ENCODE measurements at places on chromosomes 16 and 17.

DNA sequence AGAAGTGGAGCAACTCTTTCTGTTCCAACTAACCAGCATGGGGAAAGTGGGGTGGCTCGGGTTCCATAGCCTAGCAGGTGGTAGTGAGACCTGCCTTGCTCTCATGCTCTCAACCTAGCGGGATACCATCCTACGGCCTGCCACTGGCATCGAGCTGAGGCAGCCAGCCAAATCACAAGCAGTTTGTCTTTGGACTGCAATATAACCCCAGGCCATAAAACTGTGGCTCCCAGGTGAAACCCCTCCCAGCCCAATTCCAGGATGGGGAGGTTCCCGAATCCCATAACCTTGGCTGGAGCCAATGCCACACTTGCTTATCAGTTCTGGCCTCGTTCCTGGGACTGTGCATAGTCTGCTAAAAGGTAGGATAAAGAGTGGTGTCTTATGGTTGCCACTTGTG lies 155.8 kb upstream of the NETO2 start:
- no peak for DNase-seq

DNA sequence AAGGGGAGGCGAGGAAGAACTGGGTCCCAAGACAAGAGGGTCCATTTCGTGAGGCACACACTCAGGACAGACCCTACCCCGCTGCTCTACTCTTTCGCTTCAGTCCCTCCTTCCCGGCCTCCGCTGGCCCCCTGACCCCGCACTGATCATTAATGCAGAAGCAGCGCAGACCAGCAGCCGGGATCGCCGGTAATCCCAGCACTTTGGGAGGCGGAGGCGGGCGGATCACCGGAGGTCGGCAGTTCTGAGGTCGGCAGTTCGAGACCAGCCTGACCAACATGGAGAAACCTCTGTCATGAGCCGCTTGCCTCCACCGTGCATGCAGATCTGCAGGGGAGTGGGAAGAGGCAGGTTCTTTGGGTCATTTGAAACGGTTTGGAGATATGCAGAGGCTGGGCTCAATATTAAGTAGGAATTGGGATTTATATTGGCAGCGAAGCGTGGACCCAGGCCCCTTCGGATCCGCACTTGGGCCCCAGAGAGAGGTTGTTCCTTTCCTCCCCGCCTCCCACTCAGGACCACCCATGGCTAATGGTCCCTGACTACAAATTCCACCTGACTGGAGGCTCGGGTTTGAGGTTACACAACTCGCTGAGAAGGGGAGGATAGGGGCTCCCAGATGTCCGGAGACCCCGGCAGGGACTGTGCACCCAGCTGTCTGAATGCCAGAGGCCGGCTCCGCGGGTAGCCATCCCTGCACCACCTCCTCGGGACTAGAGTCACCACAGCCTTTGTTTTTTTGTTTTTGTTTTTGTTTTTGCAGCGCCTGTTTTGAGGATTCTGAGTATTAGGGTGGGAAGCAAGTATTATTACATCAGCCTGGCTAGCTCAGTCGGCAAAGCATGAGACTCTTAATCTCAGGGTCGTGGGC lies 23.6 kb upstream of the OR1F1 start:
- DNase-seq, result no peak

DNA sequence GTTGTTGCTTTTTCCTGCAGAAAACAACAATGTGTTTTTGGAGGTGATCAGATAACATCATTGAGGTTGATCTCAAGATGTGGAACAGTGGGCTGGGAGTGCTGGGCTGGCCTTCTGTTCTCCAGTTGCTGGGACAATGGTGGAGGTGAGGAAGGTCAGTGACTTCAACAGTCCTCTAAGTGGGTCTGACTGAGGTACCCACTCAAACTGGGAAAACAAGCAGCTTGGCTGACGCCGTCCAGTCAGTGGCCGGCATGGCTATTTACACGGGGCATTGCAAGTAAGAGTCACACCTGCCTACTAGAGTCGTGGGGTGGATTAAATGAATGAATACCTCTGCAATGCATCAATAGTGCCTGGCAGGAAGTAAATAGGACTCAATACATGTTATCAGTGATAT lies 386.7 kb upstream of the ZFHX3 start:
- DNase-seq, result no peak

DNA sequence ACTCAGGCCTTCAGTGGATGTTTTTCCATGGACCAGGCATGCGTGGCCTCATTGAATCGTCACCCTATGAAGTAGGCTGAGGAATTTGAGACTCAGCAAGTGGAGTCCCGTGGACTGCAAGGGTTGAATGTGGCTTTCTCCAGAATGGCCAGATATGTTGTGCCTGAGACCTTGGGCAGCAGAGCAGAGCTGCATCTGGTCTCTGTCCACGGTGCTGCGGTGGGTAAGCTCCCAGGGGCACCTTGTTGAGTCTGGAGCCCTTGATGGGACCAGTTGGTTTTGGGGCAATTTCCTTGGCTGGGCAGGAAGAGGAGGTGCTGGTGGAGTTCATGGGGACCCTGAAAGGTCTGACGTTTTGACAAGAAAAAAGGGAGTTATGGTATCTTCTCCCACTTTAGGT lies 368.1 kb upstream of the EEF2KMT start:
- DNase-seq, result no peak

DNA sequence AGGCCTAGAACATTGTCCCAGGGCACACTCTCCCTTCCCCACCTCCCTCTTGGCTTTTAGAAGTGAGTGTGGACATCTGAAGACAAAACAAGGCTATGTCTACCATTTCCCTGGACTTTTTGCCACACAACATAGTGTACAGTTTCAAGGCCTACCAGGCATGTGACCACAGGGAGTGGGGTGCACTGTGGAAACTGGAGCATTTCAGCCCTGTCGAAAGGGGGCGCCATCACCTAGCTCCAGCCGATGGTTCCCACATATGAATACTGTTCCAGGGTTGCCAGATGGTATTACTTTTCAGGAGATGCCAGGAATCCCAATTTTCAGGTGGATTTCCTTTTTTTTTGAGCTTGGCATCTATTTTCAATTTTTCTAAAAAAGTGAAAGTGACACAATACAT lies 140.7 kb downstream of the KATNIP start:
- DNase-seq, result no peak

DNA sequence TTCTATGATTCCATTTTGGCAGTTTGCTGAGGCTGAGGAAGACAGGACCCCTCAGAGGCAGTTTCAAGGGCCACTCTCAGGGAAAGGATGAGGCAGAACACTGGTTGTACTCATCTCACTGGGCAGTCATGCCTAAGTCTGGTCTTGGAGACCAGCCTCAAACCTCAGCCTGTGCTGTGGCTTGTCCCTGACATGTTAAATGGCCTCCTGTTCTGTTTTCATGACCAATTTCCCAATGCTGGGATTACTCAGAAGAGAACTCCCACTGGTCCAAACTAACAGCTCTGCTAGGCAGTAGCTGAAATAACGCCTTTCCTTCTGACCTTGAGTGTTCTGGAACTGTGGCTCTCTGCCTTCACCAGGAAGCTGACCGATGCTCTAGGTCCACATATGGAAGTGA lies 8.4 kb upstream of the SPDYE4 start:
- DNase-seq, result no peak

GRCh38 chr17:55198690-55199370 lies 65.9 kb upstream of the HLF start:
- DNase-seq, result no peak

GRCh38 chr17:72187556-72187955 lies 66.7 kb downstream of the SOX9 start:
- DNase-seq, result no peak

- DNase-seq, result no peak
Observed at GRCh38 chr17:72204742-72205141, 83.9 kb downstream of the SOX9 start.

GRCh38 chr16:86142801-86143236 lies 243.9 kb downstream of the IRF8 start:
- no peak for DNase-seq

- DNase-seq, result no peak
Observed at GRCh38 chr17:31391496-31391949, at the start of gene RAB11FIP4. TSS of gene RAB11FIP4 (plus strand) at chr17:31391675. CDS start at chr17:31391853, 178 bp downstream.

DNA sequence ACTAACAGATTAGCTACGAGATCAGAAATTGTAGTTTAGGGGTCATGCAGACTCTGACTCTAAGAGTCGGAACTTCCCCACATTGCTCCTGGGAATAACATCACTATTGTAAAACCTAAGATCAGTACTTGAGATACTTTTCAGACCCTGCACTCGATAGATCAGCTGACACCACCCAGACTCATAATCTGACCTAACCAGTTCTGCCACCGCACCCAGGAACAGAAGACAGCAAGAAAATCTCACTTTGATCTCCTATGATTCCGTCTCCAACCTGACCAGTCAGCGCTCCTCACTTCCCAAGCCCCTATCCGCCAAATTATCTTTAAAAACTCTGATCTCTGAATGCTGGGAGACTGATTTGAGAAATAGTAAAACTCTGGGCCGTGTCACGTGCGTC lies 27.2 kb upstream of the ASGR2 start:
- DNase-seq, result no peak

GRCh38 chr17:74045608-74046280 lies 157.7 kb upstream of the RPL38 start:
- DNase-seq, result no peak

GRCh38 chr16:28069971-28070794 lies 6.7 kb upstream of the GSG1L start:
- DNase-seq, result no peak

DNA sequence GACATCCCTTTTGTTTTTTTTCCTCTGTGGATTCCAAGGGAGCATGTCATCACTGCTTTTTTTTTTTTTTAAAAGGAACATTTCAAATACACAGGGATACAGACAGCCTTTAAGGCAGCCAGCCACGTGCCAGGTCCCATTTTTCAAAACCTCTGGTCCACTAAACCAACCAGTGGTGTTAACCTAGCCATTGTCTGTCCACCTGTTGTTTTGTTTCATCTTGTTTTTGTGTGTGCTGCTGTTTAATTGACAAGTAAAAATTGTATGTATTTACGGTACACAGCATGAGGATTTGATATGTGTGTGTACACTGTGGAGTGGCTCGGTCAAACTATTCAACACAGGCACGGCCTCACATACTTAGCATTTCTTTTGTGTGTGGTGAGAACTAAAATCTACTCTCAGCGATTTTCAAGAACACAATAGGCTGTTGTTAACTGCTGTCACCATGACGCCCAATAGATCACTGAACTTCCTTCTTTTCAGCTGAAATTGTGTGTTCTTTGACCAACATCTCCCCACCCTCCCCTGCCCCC lies 19.2 kb downstream of the TMEM114 start:
- peak; percentile 14 for DNase-seq

GRCh38 chr17:38461683-38462082 lies 33.4 kb downstream of the ARHGAP23 start:
- DNase-seq, result no peak

GRCh38 chr17:7476494-7476893 lies 2.9 kb downstream of the ZBTB4 start:
- no peak for DNase-seq
